Cerebellar cortex (tissue), 1 donor: ENCODE measurements at places on chromosomes 7 and 10.
A peak's percentile ranks its signal among the peaks of the same experiment; 100 is the strongest.

DNA sequence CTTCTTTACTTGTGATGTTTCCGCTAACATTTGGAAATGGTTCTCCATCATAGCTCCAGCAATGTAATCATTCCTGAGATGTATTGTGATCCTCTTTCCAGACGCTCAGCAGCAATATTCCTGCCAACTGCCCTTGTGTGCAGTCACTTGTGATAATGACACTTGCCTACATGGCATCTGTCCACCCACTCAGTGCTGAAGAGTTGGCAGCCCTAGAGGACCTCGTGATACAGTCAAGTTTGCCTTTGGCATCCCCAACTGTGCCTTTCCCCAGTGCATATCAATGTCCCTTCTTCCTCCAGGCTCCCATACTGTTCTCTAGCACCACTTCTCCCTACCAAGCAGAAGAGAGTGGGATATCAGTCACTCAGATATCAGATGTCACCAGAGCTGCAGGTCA, 64.9 kb downstream of the MYOF start:
- DNase-seq, result peak; percentile 83

DNA sequence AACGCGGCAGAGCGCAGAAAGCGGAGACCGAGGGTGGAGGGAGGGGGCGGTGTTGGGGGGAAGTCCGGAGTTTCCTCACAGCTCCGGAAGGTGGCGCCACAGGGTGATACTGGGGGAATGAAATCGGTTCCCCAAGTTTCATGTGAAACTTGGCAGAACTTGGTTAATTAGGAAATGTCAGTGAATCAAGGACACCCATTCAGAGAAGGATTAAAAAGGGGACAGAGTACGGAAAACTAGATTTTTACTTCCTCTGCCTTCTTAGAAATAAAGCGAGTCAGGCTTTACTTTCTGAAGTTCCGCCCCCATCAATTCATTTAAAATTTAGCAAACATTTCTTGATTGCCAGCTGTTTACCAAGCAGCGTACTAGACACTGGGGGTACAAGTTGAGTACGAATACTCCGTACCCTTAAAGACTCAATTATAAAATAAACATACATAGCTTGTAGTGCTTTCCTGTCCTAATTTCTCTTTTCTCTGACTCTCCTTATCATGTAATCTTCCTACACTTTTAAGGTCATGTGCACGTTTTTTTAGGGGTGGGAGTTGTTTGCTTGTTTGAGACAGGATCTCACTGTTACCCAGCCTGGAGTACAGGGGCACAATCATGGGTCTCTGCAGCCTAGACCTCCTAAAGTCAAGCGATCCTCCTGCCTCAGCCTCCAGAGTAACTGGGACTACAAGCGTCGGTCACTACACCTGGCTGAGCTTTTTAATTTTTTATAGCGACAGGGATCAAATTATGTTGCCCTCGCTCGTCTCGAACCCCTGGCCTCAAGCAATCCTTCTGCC, 644 bp upstream of the ABI1 start:
- DNase-seq, result no peak

GRCh38 chr7:4882169-4883032, 1.1 kb downstream of the RADIL start:
- peak; percentile 74 for DNase-seq

GRCh38 chr10:92914478-92915325, 66.4 kb downstream of the EXOC6 start:
- DNase-seq, result peak; percentile 69

GRCh38 chr7:101792051-101792681, 25.3 kb upstream of the CUX1 start:
- no peak for DNase-seq
